ENCODE measurements at places on chromosomes 5 and 9. TPM values are rescaled to one million over a fixed set of nuclear protein-coding genes. Genes with fewer than 3 reads are reported as not detected.

PCDHGB1 gene
- total RNA-seq: 1.8 TPM

BTNL8 gene
- not detected for total RNA-seq

ESM1 gene
- total RNA-seq: 406 TPM

DMRTA1 gene
- 0.06 TPM for total RNA-seq

NMUR2 gene
- total RNA-seq: not detected

GSN gene
- total RNA-seq: 259 TPM

SHISAL2B gene
- not detected for total RNA-seq

PCDHGC3 gene
- total RNA-seq: 83.4 TPM

WNK2 gene
- not detected for total RNA-seq
